ENCODE measurements at places on chromosomes 2 and 18. TPM values are rescaled to one million over a fixed set of nuclear protein-coding genes. Genes with fewer than 3 reads are reported as not detected.

GRCh38 chr2:85485815-85486214 lies 53.2 kb upstream of the MAT2A start:
- DNase-seq = no peak

BCL2 gene
- total RNA-seq = 154 TPM

DNA sequence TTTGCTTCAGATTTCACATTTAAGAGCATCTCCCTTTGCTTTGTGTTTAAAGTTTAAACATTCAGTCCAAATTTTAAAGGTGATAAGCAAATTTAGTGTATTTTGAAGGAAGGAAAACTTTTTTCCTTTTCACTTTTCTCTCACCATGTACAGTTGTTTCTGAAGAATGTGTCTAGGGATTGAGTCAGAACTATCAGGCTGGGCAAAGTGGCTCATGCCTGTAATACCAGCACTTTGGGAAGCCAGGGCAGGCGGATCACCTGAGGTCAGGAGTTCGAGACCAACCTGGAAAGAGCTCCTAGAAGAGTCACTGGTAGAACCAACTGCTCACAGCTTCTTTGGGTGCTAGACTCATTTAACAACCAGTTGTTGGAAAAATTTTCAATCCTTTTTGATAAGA lies 327.0 kb upstream of the THUMPD2 start:
- DNase-seq = no peak

ALPI gene
- not detected for total RNA-seq

HADHB gene
- total RNA-seq = 65.7 TPM

DNA sequence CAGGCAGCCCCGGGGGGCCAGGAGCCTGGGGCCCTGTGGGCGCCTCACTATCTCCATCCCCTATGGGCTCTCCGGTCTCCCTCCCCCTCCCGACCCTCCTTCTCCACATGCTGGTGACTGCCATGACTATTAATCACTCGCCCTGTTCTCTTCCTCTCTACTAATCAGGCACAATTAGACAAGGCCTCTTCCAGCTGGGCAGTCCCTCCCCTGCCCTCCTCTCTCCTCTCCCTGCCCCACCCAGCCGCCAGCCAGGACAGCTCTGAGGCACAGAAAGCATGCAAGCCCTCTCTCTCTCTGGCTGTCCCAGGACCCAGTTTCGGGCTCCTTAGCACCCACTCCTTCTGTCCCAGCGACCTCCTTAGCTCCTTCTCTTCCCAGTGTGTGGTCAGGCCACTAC lies 5.8 kb downstream of the ASIC4 start:
- no peak for DNase-seq

C2orf80 gene
- total RNA-seq = not detected
